GM04504 (cell line): ENCODE measurements at places on chromosomes 13 and 19.

GRCh38 chr19:1066251-1066747, 668 bp upstream of the ARHGAP45 start:
- no peak for DNase-seq

- no peak for DNase-seq
Measured at GRCh38 chr13:20192836-20193161, at the start of gene GJB2. GJB2 (minus strand) TSS chr13:20192938; CDS start chr13:20189581, 3,357 bp downstream.

DNA sequence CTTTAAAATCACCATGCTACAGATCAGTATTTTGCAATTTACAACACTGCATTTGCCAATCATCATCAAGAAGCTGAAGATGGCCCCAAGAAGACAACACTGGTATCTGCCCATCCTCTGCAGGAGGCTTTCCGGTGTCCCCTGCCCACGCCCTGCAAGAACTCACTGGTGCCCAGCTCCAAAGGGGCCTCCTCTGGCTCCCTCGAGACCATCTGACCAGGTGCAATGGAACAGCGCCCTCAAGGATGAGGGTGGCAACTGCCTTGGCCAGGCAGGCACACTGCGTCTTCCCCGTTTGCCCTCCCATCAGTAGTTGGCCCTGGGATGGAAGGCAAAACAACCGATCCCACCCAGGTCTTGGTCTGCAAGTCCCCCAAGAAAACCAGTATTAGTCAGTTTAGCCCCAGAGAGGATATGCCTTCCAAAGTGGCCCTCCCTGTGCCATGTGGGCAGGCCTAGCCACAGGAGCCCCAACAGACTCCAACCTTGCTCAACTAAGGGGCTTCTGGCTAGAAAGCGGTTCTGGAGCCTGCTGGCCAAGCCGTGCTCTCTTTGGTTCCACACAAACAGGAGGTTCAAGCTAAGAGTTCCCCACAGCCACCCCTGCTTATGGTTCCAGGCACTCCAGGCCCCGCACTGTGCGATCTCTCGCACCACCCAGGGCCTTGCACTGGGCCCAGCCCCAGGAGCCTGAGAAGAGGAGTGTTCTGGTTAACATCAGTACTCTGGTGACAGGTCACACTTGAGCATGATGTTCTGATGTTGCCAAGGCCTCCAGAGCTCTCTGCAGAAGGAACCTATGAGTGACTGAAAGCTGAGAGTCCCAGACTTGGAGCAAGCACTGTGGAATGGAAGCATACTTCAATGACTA, 4.7 kb downstream of the PCID2 start:
- no peak for DNase-seq

DNA sequence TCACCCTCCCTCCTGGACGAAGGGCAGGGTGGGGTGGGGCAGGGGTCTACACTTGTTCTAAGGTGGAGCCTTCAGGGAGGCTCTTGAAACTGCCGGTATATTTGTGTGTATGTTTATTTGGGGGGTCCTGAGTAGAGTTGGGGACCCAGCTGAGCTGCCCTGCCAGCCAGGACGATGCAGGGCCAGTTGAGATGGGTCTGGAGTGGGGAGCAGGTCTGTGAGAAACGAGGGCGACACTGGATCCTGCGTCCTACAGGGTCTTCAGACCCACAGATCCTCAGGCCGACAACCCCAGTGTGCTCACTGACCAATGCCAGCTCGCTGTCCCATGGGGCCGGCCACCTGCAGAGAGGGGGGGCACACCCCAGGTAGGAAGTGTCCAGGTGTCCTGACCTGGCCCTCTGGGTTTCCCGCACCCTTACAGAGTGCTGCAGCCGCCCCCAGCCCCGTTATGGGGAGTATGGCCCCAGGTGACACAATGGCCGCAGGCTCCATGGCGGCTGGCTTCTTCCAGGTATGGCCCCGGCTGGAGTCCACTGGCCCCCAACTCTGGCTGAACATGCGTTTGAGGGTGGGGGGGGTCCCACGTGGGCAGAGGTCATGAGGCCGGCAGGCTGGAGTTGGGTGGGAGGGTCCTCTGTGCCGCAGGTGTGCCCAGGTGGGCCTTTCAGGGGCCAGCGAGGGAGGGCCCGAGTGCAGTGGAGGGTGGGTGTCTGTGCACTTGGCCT, 7.4 kb downstream of the ISYNA1 start:
- DNase-seq = no peak

- no peak for DNase-seq
Measured at GRCh38 chr19:11784356-11784755, 14.0 kb upstream of the ZNF491 start.

DNA sequence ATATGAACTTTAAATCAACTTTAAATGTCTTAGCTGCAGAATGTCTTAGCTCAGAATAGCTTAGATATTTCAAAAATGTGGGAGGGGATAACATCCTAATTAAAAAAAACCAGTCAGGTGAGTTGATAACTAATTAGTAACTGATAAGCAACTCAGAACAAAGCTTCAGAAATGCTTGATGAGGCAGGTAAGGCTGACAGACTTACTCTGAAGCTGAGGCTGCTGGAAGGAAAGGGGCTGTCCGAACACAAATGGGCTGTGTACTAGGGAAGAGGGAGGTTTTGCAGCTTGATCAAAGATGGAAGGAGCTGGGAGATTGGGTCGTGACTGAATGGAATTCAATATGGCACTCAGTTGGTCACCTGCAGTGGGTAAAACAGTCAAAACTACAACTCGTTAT, 91.2 kb upstream of the FBXL3 start:
- no peak for DNase-seq

DNA sequence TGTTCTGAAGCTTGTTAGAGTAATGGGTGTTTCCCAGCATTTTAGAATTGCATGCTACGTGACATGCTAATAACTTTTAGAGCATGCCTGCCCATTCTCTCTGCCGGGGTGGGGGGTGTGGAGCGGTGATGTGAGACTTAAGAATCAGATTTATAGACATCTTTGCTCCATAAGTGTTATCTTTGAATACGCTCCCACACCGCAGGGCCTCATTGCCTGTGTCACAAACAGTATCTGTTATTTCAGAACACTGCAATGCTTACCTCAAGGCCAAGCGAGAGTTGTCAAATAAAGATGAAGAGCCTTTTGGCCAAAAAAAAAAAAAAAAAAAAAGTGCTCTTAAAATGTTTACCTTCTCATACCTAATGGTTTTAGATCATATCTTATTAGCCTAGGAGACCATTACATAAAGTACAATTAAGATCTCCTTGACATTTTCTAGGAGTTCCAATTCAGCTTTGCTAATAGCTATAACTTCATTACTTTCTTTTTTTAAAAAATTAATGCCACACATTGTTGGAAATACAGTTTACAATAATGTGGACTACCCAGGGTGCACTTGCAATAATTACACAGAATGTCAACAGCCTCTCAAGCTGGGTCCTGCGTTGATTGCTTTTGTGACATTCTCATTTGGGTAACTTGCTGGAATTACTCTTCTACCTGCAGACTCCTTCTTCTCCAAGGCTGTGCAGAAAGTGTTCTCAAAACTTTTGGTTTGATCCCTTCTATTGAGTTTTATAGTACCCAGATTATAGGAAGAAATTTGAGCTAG, 525.3 kb downstream of the KLF12 start:
- DNase-seq = no peak

- DNase-seq = no peak
Measured at GRCh38 chr19:48685583-48685982, 10.2 kb upstream of the FUT2 start.

DNA sequence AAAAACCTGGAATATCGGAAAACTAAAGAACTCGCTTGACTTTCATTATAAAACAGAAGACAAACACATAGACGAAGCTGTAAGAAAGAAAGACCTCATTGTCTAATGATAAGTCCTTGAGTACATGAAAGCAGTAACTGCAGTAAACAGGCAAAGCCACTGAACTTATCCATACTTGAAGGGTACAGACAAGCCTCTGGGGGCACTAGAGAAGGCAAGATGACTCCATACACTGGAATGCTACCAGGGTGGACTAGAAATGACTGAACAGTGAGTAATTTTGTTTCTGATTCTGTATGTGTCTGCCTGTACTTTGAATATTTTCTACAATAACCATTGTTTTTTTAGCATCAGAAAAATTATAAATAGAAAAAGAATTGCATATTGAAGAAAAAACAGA, 507.9 kb downstream of the UQCRFS1 start:
- peak; percentile 53 for DNase-seq

DNA sequence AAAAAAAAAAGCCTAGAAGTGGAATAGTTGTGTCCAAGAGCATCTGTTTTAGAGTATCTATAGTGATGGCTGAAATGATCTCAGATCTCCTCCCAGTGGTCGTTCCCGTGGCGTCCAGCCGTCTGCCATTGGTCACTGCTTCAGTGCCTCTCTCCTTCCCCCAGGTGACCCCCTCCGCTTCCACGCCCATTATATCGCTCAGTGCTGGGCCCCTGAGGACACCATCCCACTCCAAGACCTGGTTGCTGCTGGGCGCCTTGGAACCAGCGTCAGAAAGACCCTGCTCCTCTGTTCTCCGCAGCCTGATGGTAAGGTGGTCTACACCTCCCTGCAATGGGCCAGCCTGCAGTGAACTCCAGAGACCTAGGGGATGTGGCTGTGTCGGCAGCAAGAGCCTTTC, 1.9 kb downstream of the TSEN34 start:
- DNase-seq = no peak

DNA sequence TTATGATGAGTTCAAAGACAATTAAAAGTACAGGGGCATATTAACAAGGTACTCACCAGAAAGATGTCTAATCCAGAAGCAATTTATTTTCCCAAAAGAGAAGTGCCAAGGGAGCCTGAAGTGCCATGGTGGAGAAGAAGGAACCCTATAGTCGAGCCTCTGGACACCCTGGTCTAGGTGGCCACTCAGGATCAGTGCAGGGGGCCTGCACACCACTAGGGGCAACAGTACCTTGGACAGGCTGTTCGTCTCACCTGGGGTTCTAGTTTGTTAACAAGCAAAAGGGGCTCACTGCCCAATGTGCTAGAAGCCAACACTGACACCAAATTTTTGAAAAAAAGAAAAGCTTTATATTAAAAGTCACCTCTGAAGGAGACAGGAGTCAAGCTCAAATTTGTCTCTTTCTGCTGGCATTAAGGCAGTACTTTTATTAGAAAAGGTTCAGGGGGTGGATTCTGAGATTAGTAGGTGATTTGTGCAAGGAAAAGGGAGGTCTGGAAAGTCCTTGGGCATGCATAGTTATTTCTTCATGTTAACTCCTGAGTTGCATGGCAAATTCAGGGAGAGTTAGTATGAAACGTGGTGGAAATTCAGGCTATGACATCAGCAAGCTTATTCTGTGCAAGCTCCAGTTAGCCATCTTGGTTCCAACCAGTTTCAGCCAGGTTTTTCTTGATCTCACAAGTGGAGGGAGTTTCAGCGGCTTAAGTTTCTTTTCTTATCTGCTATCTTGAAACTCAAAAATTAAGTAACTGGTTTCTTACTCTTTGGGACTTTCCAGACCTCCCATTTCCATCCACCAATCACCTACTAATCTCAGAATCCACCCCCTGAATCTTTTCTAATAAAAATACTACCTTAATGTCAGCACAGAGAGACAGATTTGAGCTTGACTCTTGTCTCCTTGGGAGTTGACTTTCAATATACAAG, 884 bp upstream of the CBY2 start:
- DNase-seq = no peak

GRCh38 chr13:50915565-50915964, 6.0 kb downstream of the RNASEH2B start:
- DNase-seq = no peak

DNA sequence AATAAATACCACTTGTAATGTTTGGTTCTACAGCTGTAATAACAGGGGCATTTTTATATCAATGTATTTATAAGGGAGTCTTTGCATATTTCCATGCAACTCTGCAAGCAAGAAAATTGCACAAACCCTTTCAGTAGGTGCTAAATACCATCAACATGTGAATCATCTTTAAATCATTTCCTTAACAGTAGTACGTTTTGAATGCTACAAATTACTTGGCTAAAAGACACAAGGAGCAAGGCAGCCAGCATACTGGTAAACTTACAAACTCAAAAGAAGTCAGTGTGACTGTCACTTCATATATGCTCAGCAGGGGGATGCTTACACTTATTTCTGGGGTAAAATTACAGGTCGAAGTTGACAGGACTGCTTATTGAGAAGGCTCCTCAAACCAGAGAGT, 402.4 kb downstream of the EFNB2 start:
- DNase-seq = no peak

DNA sequence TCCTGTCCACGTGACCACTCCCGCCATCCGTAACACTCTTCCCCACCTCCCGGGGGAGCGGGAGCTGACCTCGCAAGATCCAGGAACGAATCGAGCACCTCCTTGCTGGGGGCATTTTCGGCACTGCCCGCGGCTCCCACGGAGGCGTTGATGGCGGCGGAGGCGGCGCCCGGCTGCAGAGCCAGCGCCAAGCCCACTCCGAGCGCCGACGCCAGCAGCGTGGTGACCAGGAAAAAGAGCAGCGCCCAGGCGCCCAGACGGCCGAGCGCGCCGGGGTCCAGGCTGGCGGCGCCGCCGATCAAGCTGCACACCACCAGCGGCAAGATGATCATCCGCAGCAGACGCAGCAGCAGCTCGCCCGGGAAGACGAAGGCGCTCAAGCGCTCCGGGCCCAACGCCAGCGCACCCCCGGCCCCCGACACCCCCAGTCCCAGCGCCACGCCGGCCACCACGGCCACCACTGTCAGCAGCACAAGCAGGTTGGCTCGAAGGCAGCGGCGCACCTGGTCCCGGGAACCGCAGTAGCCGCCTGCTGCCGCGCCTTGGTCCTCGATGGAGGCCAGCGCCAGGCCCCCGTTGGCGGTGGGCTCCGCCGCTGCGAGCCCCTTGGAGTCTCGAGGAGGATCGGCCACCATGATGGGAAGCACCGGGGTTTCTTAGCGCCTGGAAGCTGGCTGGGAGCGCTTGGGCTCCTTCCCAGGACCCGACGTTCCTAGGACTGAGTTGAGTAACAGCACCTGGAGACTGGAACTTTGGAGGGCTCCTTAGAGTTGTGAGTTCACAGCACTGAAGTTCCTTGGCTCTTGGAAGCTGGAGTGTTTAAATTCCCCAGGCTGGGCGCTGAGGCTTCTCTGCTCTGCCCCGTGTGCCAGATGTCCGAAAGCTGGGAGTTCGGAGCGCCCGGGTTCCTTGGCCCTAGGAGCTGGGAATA, 798 bp downstream of the SLC1A5 start:
- no peak for DNase-seq

DNA sequence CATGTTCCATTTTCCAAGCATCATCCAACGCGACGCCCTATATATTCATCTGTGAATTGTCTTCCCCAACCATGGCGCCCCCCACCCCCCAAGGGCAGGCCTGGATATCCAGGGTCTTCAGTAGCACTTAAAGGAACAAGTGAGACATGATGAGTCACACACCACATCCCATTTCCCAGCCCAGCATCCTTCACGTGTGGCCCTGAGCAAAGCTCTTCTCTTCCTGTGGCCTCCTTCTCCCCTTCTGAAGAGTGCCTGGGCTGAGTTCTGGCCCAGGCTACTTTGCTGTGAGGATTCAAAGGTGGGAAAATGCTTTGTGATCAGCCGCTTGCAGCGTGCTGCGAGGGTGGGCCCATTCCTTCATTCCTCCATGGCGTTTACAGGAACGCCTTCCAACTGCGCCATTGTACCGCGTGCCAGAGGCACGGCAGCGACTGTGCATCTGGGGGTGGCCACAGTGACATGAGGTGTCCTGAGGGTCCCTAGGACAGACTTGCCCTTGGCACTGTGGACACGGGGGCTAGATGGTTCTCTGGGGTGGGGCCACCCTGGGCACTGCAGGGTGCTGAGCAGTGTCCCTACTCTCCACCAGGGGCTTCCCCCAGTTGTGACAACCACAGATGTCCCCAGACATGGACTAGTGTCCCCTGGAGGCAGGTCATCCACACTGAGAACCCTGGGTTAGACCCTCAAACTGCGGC, 11.7 kb downstream of the PLIN4 start:
- no peak for DNase-seq

GRCh38 chr13:110942248-110942981, 27.5 kb upstream of the ANKRD10 start:
- DNase-seq = no peak
